ENCODE measurements at places on chromosomes 12 and 14.

GRCh38 chr12:43106355-43106754 is 445.6 kb downstream of the ADAMTS20 start:
- DNase-seq, result no peak

- no peak for DNase-seq
Observed at GRCh38 chr14:38384741-38385140, 128.8 kb upstream of the CLEC14A start.

DNA sequence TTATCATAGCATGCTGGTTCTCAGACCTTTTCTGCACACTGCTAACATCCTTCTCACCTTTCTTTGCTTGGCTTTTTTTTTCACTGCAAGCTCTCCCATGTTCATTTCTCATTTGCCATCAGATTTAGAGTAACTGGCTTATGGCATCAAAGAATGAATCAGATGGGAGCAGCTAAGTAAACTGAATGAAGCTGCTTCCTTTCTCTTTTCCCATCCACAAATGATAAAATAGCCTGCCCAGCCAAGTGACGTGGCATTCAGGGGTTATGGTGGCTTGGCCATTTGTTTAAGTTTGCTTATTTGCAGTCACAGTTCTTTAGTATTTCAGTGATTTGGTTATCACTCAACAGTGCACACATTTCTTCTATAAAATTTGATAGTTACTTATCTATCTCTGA is 708.6 kb downstream of the DIO2 start:
- DNase-seq, result no peak

DNA sequence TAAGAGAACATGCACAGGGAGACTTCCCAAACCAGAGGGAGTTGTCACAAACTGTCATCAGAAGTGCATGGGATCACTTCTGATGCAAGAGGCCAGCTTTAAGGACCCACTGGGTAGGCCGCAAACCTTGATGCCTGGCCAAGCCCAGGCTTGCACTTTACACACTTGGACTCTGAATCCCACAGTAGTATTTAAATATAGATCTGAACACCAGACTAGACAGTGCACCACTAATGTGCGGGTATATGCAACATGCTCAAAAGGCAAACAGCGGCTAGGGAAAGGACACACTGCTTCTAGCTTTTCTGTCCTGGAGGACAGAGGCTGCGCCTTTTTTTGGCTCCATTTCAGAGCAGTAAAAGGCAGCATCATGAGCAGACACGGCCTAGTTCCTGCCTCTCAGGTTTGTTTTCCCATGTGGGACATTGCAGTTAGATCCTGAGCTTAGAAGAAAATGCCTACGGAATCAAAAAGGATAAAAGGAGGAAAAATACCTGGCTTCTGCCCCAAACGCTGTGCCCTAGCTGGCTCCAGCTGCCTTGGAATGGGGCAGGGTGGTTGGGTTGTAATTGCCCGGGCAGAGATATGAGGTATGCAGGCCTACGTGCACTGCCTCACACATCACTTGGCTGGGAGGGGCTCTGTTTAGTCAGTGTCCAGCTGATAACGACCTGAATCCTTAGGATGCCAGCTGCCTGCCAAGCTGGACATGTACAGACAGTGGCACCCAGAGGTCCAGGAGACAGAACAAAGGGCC is 84.5 kb upstream of the EGLN3 start:
- DNase-seq, result no peak

DNA sequence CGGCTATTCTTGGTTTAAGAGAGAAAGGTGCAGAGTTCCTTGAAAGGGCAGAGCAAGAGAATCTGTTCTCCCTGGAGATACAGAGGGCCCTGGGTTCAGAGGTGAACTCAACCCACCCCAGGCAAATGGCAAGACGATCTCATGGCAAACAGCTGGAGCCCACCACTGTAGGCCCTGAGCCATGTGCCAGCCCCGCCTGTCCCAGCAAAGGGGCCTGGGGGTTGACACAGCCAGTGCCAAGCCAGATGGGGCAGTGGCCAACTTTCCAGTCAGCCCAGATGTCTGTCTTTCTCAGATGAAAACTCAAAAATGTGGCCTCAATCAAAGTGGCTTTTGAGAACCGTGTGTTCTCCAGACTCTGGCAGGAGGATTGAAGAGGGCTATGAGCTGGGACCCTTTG is 51.8 kb downstream of the ISCA2 start:
- DNase-seq, result no peak

GRCh38 chr12:28582672-28583376 is 392.6 kb downstream of the CCDC91 start:
- DNase-seq, result no peak

DNA sequence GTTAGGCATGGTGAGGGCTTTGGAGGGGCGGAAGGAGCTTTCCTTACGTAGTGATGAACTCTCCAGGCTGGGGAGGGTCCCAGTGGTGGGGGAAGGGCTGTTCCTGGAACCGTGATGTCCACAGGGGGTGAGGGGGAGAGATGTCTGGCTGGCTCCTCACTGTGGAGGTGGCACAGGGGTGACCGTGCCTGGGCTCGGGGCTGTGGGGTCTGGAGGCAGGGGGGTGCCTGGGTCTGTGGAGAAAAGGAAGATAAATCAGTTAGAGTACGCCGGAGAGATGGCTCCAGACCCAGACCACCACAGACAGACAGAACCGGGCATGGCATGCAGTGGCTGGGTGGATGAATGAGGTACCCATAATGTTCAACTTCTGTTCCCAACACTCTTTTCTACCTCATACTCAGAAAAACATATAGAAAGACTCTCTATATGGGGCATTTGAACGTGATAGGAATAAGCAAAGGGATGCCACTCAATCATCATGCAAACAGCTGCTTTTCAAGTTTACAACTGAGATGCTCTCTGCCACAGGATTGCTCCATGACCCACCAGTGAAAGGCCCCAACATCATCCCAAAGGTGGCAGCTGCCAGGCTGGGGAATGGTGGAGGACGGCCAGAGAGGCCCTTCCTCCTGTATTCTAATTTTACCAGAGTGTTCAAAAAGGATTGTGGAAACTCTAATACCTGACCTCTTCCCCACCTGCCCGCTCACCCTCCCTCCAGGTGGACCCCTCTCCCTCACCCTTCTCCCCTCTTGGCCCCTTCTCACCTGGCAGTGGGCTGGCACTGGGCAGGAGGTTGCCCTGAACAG is 5.6 kb downstream of the MYL6 start:
- no peak for DNase-seq

- no peak for DNase-seq
Observed at GRCh38 chr12:80763874-80764273, 47.2 kb downstream of the MYF5 start.

- no peak for DNase-seq
Observed at GRCh38 chr12:32964981-32965585, 68.5 kb upstream of the PKP2 start.

Measured in activated CD8-positive, alpha-beta memory T cell treated with anti-CD3 and anti-CD28 coated beads for 1 hour (primary cell).